ENCODE measurements at places on chromosomes 6 and 20.

DNA sequence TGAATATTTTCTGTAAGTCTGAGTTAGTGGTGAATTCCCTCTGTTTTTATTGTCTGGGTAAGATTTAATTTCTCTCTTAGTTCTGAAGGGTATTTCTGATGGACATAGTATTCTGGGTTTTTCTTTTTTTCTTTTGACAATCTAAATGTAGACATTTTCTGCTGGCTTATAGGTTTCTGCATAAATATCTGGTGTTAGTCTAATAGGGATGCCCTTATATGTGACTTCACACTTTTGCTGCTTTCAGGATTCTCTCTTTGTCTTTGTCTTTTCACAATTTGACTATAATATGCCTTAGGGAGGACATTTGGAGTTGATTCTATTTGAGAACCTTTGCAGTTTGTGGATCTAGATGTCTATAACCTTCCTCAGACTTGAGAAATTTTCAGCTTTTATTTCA lies 667.2 kb downstream of the EPHA7 start:
- DNase-seq = no peak

DNA sequence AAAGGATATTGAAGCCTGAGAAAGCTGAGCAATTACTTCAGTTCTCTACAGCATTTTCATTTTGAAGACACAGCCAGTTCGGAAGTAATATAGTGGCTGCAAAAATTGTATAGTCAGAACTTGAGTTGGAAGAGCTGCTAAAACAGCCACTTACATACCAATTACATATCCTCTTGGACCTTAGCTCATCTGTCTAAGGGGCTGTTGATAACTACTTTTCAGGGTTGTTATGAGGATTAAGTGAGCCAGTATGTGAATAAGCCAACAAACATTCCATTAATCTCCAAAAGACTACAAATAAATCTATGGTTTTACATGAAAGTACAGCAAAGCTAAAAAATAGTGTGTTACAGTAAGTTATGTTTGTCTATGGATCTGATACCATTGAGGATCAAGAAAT lies 59.7 kb downstream of the TMEM200A start:
- no peak for DNase-seq

DNA sequence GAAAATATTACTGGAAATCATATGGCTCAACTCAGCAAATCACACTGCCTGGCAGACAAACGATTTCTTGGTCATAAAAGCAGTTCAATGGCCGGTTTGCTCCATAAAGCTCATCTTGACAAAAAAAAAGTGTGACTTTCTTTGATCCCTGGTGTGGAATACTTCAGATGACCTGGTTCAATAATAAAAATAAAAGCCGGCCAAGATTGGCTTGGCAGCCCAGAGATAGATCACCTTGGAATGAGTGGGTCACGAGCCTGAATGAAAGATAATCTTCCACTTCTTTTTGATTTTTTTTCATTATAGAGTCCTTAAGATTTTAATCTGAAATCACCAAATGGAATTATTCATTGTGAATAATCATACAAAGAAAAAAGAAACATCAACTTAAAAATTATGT lies 445.3 kb upstream of the CITED2 start:
- DNase-seq = no peak

DNA sequence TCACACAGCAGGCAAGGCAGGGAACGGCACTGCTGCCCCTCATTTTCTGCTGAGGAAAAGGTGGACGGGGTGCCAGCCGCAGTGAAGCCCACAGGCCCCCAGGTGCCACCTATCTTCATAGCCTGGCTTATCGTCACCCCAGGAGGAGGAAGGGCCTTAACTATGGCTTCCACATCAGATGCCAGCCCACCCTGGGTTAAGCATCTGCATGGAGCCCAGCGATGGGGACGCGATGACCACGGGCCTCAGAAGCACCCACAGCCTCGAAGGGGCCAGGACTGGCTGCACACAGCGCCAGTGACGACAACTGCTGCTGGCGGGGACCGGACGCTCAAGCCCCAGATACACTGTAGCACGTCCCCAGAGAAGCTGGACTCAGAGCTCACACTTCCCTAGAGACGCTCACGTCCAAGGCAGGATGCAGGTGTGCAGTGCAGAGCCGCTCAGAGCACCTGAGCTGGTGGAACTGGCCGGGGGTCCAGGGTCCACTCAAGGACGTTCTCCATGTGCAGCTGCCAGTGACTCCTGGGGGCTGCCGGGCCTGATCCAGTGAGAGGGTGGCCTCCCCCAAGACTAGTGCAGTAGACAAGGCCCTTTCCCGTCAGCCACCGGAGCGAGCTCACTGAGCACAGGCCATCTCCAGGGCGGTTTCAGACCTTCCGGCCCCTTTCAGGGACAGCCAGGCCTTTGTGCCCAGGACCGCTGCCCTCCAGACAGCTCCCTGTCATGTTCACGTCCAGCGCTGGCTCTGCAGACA lies 83.0 kb downstream of the YTHDF1 start:
- no peak for DNase-seq

- DNase-seq = no peak
Measured at GRCh38 chr6:136822046-136822375, 381 bp upstream of the PEX7 start.

- DNase-seq = no peak
Measured at GRCh38 chr6:56953597-56954402, 1.1 kb upstream of the BEND6 start.

GRCh38 chr6:43171707-43172103 lies 636 bp downstream of the SRF start:
- peak; percentile 26 for DNase-seq

GRCh38 chr6:142867988-142868812 lies 76.8 kb downstream of the HIVEP2 start:
- peak; percentile 44 for DNase-seq

DNA sequence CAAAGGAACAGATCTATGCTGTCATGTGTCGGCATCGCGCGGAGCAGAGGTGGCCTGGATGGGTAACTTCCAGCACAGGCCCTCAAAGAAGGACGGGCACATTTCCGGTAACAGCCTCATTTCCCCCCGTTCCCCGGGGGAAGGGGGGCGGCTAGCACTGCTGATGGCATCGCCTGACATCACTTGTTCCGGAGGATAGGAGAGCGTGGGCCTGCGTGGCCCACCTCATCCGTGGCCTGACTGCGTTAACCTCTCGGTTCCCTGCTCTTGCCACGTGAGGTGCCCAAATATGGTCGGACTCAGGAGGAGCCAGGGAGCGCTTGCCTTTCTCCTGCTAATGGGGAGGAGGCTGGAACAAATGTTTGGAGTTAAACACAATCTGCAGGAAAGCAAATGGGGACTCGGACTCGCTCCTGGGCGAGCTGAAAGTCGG lies at the start of gene AKAP12:
AKAP12 (plus strand) TSS at position 365 of the 433 bp plus-strand sequence. CDS start 596 bp downstream, outside the sequence.
- no peak for DNase-seq

GRCh38 chr6:164322533-164322932 lies 908.0 kb downstream of the QKI start:
- no peak for DNase-seq

- DNase-seq = peak; percentile 98
Measured at GRCh38 chr6:149545754-149546471, at the start of gene PPIL4. Gene PPIL4, minus strand, starts transcription at chr6:149546043. Its CDS starts 38 bp downstream, at chr6:149546005.

GRCh38 chr6:49416195-49416594 lies 46.9 kb downstream of the MMUT start:
- no peak for DNase-seq

- DNase-seq = no peak
Measured at GRCh38 chr6:99838607-99839006, 155.4 kb downstream of the MCHR2 start.

GRCh38 chr20:35592339-35592974 lies 23.2 kb upstream of the SPAG4 start:
- no peak for DNase-seq

- DNase-seq = no peak
Measured at GRCh38 chr20:53750827-53751619, 157.4 kb upstream of the ZNF217 start.

GRCh38 chr6:149651056-149651455 lies 2.5 kb upstream of the KATNA1 start:
- no peak for DNase-seq

GRCh38 chr6:44559486-44560270 lies 172.2 kb downstream of the CDC5L start:
- DNase-seq = no peak

GRCh38 chr20:62838128-62838891 lies 21.5 kb downstream of the COL9A3 start:
- peak; percentile 59 for DNase-seq

- no peak for DNase-seq
Measured at GRCh38 chr6:100099189-100100074, 105.4 kb upstream of the MCHR2 start.

- DNase-seq = peak; percentile 65
Measured at GRCh38 chr20:63534831-63535651, 2.1 kb downstream of the PTK6 start.

DNA sequence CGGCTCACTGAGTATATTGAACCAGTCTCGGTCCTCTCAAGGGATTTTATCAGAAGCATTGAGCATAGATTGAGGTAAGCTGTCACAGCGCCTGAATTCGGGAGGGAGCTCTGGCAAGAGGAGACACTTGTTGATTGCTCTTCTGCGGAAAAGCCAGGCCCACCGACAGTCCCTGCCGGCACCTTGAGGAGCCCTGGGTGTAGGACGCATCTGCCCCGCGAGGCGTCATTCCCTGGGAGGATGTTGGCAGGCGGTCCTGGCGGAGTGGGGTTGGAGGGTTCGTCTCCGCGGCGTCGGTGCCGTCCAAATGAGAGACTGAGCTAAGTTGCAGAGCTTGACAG lies 843 bp downstream of the FBXO9 start:
- peak; percentile 89 for DNase-seq

DNA sequence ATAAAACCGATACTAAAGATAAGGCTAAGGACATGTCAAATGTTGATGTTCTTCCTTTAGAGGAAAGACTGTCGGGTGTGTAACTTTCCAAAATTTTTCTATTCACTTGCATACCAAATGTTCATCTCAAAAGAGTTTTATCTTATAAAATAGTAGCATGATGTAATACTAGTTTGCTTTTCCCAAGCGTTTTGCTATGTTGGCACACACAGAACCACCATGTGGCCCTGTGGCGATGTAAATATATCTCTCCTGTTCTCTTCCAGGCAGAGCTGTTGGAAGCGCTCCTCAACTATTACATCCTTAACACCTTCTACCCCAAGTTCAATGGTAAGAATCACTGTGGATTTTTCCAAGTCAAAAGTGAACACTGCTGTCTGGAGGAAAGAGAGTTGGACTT lies 26.5 kb downstream of the LBP start:
- DNase-seq = no peak

DNA sequence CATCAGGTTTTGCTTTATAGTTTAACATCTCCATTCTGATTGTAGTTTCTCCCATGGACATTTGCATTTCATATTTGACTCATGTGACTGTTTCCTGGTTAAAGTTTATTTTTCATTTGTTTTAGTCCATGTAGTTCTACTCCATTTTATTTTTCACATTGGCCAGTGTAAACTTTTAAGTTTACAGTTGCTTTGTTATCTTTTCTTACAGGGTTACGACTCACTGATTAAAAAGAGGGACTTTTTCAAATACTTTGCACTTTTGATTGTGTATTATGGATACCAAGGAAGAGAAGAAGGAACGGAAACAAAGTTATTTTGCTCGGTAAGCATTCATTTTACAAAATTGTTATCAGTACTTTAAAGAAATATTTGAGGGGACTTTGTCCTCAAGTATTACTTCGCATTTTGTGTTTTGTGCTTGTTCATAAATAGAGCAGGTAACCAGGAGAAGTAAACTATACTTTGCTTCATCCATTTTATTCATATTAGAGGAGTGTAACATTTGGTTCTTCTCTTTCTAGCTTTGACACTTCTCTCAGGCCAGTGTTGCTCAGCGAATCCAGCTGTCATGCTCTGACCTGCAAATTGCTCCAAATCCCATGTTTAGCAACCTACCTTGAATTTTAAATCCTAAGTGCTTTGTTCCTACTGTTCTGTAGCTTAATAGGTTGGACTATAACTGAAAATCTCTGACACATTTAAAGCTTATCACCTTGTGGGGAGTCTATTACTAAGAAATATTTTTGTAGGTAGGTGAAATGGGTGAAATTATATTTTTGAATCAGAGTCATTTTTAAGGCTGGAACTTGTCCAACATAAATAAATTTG lies 24.5 kb downstream of the NCOA7 start:
- peak; percentile 27 for DNase-seq

GRCh38 chr6:11912420-11912819 lies 99.7 kb upstream of the HIVEP1 start:
- no peak for DNase-seq

DNA sequence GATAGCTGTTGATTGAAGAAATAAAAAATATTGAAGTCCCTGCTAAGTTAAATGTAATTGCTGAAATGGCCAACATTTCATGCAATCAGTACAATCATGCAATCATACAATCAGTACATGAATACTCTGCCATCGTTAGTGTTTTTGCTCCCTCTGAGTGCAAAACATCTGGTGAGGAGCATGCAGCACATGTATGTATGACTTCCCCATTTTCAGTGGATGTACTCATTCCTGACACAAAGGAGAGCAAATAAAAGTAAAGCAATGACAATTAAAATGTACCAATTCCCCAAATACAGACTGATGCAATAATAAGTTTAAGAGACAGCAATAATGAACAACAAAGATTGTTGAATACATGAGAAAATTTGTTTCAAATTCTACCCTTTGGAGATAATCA lies 140.7 kb downstream of the PLCB1 start:
- no peak for DNase-seq

DNA sequence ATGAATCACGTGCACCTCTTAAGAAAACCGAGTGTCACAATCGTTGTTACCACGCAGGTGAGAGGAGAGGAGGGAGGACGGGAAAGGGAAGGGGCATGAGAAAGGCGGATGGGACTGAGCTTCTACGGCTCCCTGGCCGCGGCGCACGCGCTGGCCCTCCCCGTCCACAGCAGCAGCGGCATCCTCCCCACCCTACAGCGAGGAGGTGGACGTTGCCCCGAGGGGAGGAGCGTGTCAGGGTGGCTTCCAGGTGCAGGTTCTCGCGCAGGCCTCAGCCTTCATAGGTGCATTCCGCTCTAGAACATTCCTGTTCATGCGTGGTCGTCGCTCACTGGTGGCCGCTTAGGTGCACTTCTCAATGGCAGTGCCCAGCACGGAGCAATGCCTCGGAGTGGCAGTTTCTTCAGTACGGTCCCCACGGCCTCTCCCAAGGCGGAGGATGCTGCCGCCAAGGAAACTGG lies 29.7 kb upstream of the AFDN start:
- DNase-seq = no peak

- DNase-seq = no peak
Measured at GRCh38 chr6:78559056-78559455, 308.3 kb upstream of the IRAK1BP1 start.

- no peak for DNase-seq
Measured at GRCh38 chr20:58851221-58851968, 693 bp upstream of the GNAS-AS1 start.
